ENCODE measurements at places on chromosomes 2 and 18.
A peak's percentile ranks its signal among the peaks of the same experiment; 100 is the strongest.

DNA sequence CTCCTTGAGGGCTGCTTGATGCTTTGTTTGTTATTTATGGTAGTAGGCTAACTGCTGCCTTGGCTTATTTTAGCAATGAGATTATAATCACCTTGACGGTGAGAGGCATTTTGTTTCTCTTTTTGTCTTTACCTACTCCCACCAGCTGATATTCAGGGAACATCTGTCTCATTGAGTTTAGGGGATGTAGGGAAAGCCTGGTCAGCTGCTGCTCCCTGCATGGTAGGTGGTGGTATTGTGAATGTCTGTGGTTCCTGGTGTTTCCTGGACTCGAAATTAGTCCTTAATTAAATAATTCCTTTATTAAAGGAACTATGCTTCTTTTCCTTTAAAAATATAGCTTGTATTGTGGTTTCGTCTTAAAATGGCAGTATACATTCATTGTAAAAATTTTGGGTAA lies 77.8 kb downstream of the ADAM23 start:
- DNase-seq = no peak

- no peak for DNase-seq
These were observed 60.6 kb downstream of the SEMA4F start for GRCh38 chr2:74714691-74715080.

DNA sequence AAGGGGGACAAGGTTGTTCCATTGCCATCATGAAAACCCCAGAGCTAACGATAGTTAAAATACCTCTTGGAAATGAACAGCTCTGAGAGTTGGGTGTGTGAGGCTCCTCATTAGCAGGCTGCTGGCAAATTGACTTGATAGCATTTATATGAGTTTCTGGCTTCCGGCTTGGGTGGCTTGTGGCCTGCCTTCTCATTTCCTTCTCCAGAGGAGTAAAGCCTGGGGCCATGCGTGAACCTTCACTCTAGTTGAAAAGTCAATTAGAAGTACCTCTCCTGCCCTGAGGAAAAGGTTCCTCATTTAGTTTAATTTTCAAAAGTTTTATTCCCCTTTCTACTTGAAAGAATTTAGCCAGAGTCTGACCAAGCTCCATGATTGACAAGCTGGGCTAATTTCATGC lies 67.1 kb downstream of the MGAT5 start:
- peak; percentile 21 for DNase-seq

GRCh38 chr2:102137138-102137537 lies 5.4 kb upstream of the IL1R1 start:
- no peak for DNase-seq

GRCh38 chr2:238475566-238475965 lies 48.8 kb downstream of the ASB1 start:
- no peak for DNase-seq

GRCh38 chr2:160157861-160158829 lies 41.9 kb downstream of the ITGB6 start:
- no peak for DNase-seq

DNA sequence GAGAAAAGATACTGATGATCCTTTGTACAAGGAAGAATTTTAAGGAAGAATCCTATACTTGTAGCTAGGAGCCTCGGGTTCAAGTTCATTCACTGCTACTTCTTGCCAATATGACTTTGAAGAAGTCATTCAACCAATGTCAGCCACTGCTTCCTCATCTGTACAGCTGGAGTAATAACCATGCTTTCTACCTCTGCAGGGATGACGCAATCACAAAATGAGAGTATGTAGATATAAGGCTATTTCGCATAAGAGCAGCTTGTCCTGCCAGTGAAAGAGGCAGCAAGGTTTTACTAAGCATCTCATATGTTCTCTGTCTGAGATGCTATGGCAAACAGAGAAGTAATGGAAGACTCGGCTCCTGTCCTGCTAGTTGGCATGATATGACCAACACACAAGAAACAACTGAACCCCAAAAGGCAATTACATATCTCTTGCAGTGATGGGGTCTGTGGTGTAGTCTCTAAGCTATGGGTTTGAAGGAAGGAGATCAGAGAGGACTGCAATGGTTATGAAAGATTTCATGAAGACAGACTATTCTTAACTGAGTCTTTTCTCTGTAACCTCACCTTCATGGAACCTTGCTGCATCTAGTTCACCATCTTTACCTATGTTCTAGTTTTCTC lies 9.2 kb downstream of the AAK1 start:
- no peak for DNase-seq

DNA sequence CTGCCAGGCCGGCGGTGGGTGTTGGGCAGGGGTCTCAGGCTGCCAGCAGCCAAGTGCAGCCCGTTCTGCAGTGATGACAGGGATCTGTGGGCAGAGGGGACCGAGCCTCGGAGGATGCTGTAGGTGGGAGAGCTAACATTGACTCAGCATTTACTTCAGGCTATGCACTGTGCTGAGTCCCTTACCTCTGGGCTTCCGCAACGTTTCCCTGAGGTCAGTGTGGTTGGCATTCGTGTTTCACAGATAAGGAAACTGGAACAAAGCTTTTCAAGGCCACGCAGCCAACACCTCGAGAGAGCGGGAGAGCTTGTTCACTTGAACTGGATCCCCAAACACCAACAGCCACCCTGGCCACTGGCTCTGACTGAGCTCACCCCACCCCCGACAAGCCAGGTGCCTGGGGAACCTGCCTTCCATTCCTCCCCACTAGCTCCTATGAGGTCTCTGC lies 839 bp upstream of the GPR148 start:
- no peak for DNase-seq

DNA sequence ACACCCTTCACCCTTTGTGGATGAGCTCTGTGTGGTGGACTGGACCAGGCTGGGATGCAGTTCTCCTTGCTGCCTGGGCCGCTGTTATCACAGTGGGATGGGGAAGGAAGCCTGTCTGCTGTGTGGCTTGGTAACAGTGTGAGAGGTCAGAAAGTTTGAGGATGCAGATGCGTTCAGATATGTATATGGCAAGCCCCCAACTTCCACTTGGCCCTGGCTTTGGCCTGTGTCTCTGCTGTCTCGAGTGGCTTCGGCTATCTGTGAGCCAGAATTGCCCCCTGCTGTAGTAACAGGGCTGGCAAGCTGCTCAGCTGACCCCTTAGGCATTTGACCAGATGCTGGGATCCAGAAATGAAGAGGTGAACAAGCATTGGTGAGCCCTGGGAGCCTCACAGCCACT lies 106.8 kb downstream of the WDSUB1 start:
- DNase-seq = no peak

DNA sequence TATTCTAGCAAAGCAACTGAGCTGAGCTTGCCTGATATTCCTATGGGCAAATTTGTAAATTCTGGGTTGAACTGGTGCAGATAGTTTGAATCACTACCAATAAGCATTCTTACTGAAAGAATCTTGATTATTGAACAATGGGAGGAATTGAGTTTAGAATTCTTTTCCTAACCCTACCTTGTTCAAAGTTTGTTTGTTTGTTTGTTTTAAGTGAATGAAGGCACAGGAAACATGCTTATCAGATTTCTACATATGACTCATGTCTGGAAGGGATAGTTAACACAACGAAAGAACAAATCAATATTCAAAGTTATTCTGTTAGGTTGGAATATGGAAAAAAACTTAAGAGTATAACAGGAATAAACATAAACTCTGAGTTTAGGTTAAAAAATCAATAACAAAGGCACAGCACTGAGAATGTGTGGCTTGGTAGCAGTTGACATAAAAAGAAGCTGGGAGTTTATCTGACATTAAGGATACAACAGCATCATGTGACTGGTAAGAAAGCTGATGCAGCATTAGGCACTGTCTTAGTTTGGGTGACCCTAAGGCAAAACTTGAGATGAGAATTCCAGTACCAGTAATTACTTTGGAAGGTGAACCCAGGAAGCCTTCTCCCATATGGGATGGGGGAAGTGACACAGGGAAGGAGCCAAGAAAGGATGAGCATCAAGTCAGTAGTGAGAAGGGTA lies 20.9 kb downstream of the BOD1L2 start:
- DNase-seq = no peak

DNA sequence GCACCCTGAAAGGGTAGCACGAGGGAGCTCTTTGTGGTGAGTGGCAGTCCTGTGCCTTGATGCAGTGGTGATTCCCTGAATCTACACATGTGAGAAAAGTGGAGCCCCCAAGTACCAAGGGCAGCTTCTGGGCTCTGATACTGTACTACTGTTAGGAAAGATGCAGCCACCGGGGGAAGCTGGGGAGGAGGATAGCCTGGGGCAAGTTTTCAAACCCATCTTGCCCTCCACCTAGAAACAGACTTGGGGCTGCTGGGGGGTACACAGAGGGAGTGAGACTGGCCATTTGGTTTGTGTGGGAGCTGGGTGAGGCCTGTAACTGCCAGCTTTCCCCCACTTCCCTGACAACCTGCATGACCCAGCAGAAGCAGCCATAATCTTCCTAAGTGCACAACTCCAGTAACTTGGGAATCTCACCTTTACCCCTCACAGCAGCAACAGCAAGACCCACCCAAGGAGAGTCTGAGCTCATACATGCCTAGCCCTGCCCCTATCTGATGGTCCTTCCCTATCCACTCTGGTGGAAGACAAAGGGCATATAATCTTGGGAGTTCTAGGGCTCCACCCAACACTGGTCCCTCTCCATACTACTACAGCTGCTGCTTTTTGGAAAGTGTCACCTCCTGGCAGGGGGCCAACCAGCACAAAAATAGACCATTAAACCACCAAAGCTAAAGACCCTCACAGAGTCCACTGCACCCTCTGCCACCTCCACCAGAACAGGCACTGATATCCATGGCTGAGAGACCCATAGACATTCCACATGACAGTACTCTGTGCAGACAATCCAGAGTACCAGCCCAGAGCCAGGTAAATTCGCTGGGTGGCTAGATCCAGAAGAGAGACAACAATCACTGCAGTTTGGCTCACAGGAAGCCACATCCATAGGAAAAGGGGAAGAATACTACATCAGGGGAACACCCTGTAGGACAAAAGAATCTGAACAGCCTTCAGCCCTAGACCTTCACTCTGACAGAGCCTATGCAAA lies 8.2 kb downstream of the MALL start:
- no peak for DNase-seq

DNA sequence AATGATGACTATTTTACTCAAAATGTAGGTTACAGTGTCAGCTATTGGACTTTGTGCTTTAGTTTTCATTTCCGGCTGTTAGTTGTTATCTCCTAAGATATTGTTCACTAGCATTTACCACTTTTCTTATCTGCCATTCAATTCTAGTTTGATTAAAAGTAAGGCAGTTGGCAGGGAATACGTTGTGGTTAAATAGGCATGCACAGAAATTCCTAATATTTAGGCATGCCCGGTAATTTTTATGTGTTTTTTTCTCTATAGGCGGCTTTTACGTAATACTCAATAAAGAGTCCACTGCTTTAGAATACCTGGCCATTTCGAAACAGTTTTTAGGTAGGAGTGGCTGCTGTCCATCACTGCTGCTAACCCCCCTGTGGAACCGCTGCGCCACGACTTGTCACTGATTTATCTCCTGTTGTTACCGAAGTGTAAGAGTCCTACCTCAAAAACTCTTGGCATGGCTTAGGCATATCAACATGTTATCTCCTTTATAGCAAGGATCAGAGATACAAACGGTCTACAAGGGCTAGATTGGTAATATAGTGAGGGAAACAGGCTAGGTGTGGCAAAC lies 39.5 kb downstream of the BABAM2 start:
- no peak for DNase-seq

DNA sequence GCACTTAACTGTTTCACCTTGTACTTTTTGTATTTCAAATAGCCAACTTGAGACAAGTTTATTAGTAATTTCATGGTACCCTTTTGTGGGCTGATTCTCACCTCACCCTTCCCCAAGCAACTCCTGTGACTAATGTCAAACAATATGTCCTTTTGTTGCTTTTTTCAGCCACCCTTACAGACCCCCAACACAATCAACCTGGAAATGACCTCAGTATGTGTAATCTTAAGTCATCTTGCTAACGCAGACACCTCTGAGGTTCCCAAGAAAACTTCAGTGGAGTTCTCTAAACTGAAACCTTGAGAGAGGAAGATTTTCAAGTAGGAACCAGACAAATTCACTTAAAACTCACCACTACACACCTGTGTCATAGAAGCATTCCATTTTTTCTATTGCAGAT lies 69.5 kb downstream of the KYNU start:
- no peak for DNase-seq

GRCh38 chr2:124683536-124684428 lies 658.7 kb downstream of the CNTNAP5 start:
- no peak for DNase-seq

GRCh38 chr2:183474912-183475695 lies 350.9 kb downstream of the NUP35 start:
- DNase-seq = no peak

DNA sequence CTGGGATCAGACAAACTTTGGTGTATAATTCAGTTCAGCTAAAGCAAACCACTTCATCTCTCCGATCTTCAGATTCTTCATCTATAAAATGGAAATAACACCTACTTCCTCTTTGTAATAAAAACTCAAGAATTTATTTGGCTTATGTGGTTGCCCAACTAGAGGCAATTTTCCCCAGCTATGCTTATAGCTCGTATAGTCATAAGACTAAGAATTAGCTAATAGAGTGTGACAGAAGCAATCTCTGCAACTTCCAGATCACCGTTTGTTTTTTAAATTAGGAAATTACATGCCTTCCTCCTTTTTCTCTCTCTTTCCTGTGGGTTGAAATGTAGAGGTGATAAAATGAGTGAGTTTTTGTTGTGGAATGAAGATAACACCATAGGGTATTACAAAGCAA lies 35.3 kb upstream of the KCNF1 start:
- DNase-seq = no peak
